ENCODE measurements at places on chromosomes 3 and 15.

- DNase-seq = no peak
Measured at GRCh38 chr3:124843506-124844177, 43.5 kb downstream of the ITGB5 start.

GRCh38 chr3:33159234-33159633 lies 45.4 kb downstream of the CRTAP start:
- no peak for DNase-seq

DNA sequence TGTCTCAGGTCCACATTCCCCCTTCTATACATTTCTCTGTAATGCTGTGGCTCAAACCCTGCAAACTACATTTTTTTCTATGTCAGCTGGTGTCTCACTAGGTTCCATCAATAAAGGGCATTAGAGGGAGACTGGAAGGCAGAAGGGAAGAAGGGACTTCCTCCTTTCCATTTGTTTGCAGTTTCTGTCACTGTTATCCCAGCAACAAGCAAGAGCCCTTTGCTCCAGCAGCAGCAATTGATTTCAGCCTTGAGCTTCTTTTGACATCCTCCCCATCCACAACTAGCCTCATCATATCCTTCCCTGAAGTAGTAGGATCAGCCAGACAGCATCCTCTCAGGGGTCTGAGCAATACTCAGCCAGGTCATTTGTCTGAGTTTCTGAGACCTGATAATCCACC lies 5.3 kb upstream of the NCK1 start:
- no peak for DNase-seq

DNA sequence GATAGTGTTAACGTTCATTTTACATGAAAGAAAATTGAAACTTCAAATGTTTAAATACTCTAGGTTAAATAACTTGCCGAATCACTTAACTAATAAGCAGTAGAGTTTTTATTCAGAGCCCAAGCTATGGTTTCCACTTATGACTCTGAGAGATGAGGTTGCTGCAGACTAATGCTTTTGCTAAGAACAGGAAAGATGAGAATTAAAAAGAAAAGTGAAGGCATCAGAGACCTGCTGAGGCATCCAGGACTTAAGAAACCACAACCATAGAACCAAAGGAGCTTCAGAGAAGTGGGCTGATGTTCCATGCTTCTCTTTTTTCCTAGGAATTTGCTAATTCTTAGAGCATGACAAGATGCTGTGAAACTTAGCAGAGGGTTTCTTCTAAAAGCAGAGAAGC lies 9.5 kb downstream of the HMG20A start:
- DNase-seq = no peak

DNA sequence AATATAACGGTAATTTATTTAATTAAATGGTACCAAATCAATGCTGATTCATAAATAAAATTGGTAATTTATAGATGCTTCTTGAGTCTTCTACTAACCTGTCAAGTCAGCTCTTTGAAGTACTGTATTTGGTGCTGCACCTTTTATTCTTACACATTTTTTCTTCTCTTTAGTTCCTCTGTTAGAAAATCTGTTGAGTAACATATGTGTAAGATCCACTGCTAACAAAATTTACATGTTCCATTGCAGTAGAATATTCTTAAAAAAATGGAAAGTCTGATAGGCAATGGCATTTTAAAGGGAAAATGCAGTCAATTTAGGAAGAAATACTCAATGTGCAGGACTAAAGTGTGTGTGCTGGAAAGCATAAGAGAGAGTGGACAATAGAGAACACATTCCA lies 936.6 kb downstream of the ZPLD1 start:
- no peak for DNase-seq

GRCh38 chr3:73772076-73772886 lies 147.5 kb upstream of the PDZRN3 start:
- DNase-seq = no peak

DNA sequence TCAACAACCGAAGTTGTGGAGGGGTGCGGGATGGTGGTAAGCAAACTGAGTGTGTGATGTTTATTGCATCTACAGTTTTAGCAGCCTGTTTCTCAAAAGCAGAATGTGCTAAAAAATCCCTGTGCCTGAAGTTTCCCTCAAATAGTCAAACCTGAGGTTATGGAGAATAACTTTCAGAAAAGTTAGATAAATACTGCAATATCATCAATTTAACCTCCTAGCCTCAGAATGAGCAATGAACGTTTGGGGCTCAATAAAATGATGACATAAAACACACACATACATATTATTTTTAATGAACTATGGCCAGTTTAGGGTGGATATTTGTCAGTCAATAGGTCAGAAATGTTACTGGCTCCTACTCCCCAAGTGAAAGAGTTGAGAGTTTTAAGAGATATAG lies 201.6 kb downstream of the SEMA6D start:
- DNase-seq = no peak

DNA sequence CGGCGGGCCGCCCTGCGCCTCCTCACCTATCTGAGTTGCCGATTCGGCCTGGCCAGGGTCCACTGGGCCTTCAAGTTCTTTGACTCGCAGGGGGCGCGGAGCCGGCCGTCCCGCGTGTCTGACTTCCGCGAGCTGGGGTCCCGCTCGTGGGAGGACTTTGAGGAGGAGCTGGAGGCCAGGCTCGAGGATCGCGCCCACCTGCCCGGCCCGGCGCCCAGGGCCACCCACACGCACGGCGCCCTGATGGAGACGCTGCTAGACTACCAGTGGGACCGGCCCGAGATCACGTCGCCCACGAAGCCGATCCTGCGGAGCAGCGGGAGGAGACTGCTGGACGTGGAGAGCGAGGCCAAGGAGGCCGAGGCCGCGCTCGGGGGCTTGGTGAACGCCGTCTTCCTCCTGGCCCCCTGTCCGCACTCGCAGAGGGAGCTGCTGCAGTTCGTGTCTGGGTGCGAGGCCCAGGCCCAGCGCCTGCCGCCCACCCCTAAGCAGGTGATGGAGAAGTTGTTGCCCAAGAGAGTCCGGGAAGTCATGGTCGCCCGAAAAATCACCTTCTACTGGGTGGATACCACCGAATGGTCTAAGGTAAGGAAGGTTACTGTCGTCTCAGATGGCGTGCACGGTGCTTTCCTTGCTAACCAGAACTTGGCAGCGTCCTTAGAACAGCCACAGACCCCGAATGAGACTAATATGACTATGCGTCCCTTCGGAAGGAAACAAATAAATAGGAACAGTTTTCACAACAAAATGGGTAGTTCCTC lies 567 bp downstream of the TICRR start:
- no peak for DNase-seq

DNA sequence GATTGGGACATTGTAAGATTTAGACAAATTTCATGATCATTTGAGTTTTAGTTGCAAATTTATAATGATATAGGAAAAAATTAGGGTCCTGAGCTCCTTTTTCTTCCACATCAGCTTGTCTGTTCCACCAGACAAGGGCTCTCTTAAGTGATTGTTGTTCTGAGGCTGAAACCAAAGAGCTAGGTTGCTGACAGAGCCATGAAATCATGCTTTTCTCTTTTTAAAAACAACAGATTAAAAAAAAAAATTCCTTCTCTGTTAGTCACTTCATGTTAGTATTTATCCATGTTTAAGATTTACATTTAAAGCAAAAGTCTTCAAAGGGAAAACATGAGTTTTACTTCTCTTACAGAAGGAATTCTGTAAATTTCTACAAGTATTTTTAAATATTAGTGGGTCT lies 56.8 kb downstream of the ATP2C1 start:
- no peak for DNase-seq

DNA sequence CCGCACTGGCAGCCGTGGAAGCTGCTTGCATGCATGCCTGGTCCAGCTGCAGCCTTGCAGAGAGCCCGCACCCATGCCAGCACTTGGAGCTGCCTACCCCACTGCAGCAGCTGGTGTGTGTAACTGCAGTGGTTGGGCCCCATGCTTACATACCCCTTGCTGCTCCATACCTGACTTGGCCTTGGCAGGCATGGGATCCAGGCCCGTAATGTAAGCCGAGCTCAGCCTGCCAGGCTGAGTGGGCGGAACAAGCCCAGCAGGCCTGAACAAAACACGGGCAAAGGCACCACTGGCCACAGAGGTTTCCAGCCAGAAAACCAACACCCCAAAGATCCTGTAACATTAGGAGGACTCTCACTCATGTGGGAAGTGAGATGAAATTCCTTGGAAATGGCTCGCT lies 48.3 kb downstream of the SLC6A20 start:
- DNase-seq = no peak

DNA sequence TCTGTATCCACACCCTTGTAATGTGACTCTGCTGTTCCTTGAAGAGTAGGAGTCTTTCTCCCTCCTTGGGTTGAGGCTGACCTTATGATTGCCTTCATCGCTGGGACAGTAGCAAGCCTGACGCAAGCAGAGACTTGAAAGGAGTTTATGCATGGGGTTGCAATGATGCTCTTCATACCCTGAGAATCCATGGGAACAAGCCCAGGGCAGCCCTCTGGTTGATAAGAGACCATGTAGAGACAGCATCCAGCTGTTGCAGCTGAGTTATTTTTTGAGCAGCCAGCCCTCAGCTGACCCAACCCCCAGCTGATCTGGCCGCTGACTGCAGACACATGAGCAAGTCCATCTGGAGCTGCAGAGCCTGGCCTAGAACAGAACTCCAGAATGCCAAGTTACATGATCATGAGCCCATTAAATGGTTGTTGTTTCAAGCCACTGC lies 60.6 kb upstream of the ARNT2 start:
- DNase-seq = no peak

- DNase-seq = no peak
Measured at GRCh38 chr15:67369359-67369998, 114.9 kb downstream of the IQCH start.

- no peak for DNase-seq
Measured at GRCh38 chr15:74295800-74296199, 59.7 kb downstream of the CCDC33 start.

DNA sequence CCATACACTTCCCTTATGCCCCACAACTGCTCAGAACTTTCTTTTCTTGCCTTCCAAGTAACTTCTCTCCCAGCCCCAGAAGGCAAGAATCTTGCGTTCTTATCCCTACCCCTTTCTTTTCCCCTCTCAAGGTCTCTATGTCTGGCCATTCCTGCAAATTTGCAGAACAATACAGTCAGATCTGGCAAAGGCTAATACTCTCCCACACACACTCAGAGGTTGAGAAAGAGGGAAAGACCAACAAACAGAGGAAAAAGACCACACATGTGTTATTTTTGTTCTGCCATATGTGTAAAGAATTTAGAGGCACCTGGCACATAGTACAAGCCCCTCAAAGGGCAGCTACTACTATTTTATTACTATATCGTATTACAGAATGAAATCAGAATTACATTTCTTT lies 25.7 kb downstream of the GJD2 start:
- no peak for DNase-seq

- no peak for DNase-seq
Measured at GRCh38 chr3:129836381-129837064, 57.0 kb downstream of the TMCC1 start.

DNA sequence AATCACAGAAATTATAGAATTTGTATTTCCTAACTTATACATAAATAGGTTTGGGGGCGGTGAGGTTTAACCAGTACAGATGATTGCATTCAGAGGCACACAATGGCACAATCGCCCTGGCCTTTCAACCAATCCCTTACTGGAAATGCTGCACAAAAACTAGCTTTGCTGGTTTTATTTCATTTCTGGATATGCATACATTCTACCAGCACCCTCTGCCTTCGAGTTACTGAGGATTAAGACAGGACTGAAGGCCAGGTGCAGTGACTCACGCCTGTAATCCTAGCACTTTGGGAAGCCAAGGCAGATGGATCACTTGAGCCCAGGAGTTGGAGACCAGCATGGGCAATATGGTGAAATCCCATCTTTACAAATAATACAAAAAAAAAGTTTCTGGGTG lies 336.1 kb downstream of the ARRDC4 start:
- no peak for DNase-seq

DNA sequence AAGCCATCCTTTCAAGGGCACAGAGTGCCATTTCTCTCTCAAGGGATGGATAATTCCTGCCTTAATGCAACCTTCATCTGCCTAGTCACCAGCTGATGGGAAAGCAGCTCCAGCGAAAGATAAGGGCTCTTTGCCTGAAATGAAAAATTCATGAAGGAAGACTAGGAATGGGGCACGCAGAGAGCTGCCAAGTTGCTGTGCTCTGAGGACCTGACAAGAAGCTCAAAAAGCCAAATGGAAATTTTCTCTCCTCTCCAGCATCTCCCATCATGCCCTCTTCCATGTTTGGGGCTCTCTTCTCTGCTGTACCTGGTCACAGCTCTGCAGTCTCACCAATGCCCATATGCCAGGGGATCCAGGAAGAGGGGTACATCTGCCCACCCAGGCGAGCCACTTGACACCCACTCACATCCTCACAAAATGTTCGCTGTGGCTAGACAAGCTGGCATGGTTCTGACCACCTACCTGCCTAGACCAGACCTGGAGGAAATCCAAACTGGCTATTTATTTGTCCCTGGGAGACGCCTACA lies 29.3 kb upstream of the ABHD2 start:
- no peak for DNase-seq

GRCh38 chr15:75456710-75457109 lies 5.2 kb upstream of the SIN3A start:
- no peak for DNase-seq

DNA sequence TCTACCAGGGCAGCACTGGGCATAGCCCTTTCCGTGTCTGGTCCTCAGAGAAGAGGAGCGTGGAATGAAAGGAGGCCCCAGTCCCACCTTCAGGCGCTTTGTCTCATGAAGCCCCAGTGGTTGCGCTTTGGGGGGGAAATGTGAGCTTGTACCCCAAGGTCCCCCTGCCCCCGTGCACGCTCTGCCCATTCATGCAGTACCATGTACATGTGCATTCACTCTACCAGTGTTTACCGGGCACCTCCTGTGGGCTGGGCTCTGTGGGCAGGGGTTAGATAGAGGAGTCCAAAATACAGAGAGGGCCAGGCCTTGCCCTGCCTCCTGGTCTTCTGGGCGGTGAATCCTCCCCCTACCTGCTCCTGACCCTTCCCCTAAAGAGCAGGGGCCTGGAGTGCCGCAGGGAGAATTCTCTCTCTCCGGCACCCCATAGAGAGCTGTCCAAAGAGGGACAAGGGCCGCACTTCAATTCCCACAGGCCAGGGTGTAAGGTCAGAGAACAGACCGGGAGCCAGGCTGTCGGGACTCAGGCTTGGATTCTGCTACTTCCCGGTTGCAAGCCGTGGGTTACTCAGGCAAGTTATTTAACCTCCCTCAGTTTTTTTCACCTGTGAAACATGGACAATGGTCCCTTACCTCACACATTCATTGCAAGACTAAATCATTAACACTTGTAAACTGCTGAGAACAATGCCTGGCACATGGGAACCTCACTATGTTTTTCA lies 153.4 kb downstream of the MEGF11 start:
- no peak for DNase-seq

GRCh38 chr15:59933607-59934006 lies 70.5 kb upstream of the FOXB1 start:
- no peak for DNase-seq

DNA sequence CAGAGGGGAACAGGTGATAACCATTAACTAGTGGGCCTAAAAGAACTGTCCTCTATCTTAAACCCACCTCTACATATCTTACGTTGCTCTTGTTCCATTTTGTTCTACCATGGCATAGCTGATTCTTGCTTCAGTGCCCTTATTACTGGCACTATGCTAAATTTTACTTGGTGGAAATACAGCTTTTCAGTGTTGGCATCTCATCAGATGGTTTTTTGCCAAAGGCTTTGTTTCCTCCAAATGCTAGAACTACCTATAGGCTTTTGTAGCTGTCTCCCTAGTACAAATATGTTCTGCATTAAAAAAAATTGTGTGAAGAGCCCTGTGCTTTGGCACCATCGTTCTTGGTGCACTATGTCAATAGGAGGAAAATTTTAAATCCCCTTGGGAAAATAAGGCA lies 145.0 kb upstream of the ZBTB20 start:
- DNase-seq = no peak

Measured in stimulated activated CD8-positive, alpha-beta memory T cell treated with anti-CD3 and anti-CD28 coated beads, Interleukin-4, amount 100 ng/mL, for 4 hours (primary cell).